ENCODE measurements at places on chromosomes 13 and 19.

DNA sequence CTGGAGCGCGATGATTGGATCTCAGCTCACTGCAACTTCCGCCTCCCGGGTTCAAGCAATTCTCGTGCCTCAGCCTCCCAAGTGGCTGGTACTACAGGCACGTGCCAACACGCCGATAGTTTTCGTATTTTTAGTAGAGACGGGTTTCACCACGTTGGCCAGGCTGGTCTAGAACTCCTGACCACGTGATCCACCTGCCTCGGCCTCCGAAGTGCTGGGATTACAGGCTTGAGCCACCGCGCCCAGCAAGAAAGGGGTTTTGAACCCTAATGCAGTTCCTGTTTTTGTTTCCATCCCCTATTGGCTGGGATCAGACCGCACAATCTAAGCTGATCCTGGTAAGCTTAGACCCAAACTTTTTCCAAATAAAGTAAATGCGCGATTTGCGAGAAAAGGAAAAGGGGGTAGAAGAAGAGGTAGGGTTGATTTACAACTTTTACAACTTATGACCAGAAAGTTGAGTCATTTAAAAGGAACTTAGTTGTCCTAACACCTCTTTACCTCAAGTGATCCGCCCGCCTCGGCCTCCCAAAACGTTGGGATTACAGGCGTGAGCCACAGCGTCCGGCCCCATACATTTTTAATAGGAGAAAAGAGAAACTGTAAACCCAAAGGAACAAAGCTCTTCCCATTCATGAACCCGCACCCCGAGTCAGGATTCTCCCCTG, 764 bp downstream of the ZNF626 start:
- peak; percentile 51 for DNase-seq

DNA sequence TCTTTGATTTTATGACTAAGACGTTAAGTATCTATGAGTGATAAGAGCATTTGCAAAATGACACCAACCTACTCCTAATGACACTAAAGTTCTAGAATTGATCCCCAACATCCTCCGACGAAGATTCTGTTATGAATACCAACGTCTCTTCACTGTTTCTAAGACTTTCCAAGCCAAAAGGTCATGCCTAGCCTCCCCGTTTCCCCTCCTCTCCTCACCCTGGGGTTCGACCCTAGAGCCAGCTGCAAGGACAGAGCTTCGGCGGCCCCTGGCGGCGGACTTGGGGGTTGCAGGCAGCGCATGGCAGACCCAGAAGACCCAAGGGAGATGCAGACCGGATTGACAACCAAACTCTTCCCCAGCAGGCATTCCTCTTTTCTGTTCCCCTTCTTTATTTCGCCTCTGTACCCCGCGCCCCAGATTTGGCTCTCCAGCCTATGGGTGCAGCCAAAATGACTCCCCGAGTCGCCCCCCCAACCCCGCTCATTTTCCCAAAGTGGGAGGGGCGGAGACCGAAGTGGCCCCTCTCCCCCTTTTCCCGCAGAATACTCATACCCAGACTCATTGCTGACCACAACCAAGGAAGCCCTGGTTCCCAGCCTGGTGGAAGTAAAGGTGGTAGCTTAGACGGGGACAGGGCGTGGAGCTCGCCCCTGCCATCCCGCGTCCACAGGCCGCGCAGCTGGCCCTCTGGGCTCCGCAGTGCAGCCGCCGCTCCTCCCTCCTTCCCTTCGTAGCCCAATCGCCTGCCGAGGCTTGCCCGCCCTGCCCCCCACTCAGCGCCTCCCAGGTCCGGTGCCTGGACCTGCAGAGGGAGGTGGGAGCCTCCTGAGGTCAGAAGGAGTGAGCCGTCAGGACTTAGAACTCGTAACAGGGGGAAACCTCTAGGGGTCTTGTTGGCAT, 4.1 kb upstream of the EML2 start:
- peak; percentile 96 for DNase-seq

DNA sequence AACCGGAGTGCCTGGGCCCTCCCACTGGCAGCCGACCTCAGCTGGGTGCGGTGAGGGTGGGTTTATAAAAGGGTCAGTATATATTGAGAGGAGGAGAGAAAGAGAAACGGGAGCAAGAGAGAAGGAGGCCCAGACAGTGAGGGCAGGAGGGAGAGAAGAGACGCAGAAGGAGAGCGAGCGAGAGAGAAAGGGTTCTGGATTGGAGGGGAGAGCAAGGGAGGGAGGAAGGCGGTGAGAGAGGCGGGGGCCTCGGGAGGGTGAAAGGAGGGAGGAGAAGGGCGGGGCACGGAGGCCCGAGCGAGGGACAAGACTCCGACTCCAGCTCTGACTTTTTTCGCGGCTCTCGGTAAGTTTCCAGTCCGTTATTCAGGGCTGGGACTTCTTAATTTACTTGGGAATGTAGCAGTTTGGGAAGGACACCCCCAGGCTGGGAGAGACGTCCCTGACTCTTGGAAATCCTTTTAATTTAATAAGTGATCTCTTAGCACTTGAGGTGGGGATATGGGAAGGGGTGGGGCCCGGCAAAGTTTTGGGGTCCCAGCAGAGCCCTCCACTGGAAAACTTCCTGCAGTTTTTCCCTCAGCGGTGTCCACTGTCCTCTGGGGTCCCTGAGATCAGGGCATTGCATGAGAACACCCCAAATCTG, at the start of gene EMP3:
Gene EMP3 (plus strand): TSS at position 288 of the 646 bp plus-strand sequence. CDS start 1,293 bp downstream, outside the sequence.
- peak; percentile 81 for DNase-seq

DNA sequence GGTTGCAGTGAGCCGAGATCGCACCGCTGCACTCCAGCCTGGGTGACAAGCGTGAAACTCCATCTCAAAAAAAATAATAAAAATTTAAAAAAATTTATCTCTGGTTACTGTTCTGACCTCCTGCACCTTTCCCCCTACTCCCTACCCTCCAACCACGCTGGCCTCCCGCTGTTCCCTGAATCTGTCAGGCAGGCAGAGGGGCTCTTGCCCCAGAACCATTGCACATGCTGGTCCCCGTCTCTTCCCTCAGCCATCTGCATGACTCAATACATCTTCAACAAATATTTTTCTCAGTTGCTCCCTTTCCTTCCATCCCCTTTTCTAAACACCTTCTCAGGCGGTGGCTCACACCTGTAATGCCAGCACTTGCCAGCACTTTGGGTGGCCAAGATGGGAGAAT, 1.1 kb upstream of the FAM187B start:
- peak; percentile 14 for DNase-seq

- no peak for DNase-seq
Observed at GRCh38 chr13:33345842-33346241, 60.3 kb upstream of the STARD13 start.

DNA sequence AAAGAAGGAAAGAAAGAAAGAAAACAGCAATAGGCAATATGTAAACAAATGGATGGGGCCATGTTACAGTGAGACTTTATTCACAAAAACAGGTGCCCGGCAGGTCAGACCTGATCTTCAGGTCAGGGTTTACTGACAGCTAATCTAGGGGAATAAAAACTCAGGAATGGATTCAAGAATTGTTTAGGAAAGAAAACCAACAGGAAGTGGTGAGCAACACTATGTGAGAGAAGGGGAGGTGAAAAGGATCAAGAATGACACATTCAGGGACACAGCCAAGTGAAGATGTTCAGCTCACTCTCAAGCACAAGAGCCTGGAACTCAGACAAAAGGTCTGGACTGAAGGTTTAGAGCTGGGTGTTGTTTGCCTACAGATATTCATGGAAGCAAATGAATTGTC, 244.5 kb downstream of the EFNB2 start:
- no peak for DNase-seq

DNA sequence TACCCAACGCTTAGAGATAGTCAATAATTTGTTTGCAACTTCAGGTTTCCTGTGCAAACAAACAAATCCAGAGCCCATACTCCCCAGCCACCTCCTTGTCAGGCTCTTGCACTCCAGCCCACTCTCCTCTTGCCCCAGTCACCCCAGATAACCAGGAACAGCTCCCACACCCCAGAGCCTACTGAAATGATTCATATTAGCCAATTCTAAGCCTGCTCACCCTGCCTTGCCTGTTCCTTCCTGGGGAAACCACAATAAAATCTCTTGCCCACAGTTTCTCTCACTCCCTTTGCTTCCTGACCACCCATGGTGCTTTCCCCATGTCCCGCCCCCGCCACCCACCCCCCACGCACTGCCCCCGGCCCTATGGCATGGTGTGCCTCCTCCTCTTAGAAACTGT, 3.8 kb upstream of the ACTL9 start:
- peak; percentile 15 for DNase-seq

- no peak for DNase-seq
Observed at GRCh38 chr19:38730731-38731589, 13.3 kb downstream of the CAPN12 start.

DNA sequence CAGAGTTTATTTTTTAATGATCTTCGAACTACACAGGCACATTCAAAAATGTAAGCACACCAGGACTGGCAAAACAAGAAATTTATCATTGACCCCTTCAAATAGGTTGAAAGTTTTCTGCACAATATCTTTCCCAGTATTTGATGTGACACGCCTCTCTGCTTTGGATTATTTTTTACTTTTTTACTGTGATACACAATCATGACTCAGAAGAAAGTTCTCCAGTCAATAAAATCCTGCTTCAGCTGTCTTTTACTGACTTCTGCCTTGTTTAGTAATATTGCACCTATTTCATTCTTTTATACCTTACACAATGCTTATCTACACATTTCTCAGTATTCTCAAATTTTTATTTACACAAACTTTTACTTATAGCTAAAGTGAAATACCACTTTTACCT, 1750.4 kb downstream of the PCDH9 start:
- no peak for DNase-seq

- DNase-seq: no peak
Observed at GRCh38 chr19:3603121-3603811, 3.4 kb downstream of the TBXA2R start.

DNA sequence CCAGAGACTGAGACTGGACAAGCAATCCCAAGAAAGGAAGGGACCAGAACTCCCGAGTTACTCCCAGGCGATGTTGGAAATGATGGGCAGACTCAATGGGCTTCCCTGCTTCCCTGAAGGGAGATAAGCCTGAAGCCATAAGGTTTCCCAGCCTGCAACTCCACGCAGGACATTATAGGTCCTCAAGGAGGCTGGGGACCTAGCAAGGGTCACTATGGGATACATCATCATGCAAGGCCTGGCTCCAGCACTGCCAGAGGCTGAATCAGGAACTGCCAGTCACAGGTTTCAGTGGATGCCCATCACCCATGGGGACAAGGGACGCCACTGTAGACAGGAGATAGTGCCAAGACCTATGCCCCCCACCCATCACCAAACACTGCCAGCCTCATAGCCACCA, 338.7 kb downstream of the IRS2 start:
- no peak for DNase-seq
